Stimulated activated CD4-positive, alpha-beta T cell treated with anti-CD3 and anti-CD28 coated beads, Interleukin-12 subunit alpha, Interleukin-12 subunit beta, amount 100 ng/mL, for 4 hours (primary cell): ENCODE measurements at places on chromosomes 1 and 21.

GRCh38 chr1:211710566-211711314, 35.3 kb upstream of the NEK2 start:
- no peak for DNase-seq

GRCh38 chr1:54298284-54299033, 98.5 kb downstream of the MRPL37 start:
- no peak for DNase-seq

DNA sequence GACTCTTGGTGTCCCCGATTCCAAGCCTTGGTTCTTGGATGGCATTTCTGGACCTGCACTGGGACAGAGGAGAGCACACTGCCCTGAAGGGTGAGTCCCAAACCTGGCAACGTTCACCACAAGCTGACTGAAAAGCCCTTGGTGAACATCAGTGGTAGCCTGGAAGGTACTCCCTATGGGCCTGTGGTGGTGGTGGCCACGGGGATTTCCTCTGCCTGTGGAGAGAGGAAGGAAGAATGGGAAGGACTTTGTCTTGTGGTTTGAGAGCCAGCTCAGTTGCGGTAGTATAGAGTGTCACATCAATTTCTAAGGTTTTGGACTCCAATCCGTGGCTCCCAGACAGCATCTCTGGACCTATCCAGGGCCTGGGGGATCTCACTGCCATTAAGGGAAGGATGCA, 50.7 kb downstream of the DNAH14 start:
- no peak for DNase-seq

DNA sequence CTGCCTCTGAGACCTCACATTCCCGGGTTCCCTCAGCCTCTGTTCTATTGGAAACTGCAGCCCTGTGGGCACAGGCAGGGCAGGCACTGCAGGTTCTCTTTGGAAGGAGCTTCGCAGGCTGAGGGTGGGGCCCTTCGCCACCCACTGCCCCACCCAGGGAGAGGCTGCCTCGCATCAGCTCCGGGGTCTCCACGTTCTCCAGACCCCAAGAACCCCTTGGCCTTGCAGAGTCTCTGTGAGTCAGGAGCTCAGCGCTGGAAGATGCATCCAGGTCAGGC, 8.6 kb upstream of the C1orf159 start:
- DNase-seq, result no peak

GRCh38 chr1:41447995-41448770, 36.3 kb downstream of the EDN2 start:
- no peak for DNase-seq

- DNase-seq, result no peak
Measured at GRCh38 chr1:66393586-66394287, 140.2 kb upstream of the SGIP1 start.

DNA sequence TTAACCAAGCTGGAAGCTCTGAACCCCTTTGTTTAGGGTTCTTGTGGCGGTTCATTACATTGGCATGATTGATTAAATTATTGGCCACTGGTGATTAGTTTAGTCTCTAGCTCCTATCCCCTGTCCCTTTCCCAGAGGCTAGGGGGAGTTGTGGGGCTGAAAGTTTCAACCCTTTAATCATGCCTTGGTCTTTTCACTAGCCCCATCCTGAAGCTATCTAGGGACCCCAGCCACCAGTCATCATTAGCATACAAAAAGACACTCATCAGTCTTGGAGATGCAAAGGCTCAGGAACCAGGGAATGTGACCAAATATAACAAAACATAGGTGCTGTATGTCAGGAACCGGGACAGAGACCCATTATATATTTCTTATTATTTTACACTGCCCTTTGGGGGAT, 34.7 kb upstream of the SNX27 start:
- no peak for DNase-seq

GRCh38 chr1:87243573-87243972, 85.1 kb upstream of the LMO4 start:
- DNase-seq, result no peak

- DNase-seq, result no peak
Measured at GRCh38 chr1:201988601-201989000, 6.2 kb downstream of the RNPEP start.

- DNase-seq, result no peak
Measured at GRCh38 chr1:100423832-100424337, 71.6 kb downstream of the CDC14A start.

DNA sequence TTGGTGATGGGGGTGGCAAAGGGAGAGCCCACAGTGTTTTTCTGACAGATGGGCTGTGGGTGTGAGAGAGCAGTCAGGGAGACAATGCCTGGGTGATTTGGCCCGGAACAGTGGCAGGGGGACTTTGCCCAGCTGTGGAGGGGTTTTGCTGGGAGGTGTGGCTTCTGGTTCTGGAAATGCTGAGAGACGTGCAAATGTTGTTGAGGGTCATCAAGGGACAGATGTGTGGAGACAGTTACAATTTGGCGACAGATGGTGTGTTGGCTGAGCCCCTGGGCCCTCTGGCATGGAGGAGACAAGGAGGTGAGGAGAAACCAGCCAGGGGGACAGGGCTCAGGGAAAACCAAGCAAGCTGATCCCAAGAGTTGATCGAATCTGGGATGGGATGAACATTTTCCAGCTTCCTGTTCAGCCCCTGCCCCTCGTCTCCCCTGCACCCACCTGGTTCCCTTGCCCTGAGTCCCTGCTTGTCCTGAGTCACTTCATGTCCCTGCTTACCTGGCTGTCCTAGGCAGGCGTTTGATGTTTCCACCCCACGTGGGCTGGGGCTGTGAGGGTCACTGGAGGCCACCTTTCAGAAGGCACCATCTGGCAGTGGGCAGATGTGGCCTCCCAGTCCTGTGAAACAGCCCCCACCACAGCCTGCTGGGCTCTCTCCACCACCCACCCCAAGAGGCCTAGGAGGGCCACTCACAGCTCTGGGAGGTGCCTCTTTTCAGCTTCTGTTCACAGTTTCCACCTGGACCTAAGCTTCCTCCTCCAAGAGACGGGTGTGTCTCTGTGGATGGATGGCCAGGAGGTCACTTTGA, 15.8 kb upstream of the ZNF678 start:
- no peak for DNase-seq

DNA sequence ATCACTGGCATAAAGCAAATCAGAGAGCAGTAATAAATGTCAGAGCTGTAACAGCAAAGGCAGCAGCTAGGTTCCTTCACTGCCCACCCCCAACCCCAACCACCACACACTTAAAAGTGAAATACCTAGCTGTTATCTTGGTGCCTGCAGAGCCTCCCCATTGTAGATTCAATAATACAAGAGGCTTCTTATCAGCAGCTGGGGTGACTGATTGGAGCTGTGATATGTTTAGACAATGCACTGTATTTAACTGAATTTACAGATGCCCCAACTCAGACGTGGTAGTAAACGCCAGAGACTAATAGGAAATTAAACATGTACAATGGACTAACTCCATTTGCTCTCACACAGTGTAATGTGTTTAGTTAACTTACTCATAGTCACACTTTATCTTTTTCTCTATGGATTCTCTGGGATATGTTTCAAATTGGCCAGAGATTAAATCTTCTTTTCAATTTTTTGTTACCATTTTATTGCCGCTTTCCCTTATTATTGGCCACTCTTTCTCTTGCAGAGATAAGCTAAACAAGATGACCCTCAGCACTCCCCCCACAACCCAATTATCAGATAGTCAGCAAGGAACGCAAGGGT, 117.1 kb downstream of the ESRRG start:
- DNase-seq, result no peak

- no peak for DNase-seq
Measured at GRCh38 chr1:53618500-53619366, 120.2 kb downstream of the GLIS1 start.

DNA sequence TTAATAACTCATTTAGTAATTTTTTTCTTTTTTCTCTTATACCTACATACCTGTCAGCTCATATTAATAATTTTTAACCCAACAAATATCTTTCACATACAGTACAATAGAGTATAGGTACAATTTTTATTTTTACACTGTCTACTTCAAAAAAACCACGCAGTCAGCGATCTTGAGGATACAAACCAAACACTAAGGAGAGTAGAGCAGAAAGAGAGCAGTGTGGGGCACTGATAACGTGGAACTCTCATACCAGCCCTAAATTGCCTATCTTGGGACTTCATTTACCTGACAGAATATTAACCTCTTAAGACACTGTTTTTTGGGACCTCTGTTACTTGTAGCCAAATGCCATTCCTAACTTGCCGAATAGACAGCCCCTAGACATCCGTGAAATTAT, 5.5 kb downstream of the TRMT1L start:
- no peak for DNase-seq

DNA sequence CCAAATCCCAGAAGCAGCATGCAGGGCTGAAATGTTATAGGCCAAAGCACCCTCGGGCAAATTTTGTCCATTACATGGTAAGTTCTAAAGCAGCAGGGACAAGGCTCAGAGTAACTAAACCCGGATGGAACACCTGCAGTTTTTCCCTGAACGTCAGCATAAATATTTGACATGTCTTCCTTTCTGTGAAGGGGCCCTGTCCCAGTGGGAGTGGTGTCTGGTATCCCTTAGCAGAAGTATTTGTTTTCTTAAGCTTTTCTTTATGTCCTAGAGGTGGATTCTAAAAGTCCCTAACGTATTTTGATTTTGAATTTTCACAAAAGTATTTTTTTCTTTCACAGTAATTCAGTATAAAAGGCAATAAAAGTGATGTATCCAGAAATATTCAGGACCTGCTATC, 223.9 kb downstream of the ST6GALNAC3 start:
- no peak for DNase-seq

DNA sequence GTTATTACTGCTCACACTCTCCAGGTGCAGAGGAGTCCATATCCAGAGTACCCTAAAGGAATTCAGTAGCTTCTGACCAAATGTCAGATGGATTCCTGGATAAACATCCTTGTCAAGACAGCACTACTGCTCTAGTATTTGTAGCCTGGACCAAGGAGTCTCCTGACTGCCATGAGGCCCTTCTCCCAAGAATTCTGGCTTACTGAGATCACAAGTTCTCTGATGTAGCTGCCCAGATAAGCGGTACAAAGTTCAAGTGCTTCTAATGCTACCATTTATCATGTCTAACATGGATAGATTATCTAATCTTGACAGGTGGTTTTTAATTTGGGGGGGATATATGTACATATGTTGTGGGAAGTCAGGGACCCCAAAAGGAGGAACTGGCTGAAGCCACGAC, 196.6 kb upstream of the HMCN1 start:
- DNase-seq, result no peak

DNA sequence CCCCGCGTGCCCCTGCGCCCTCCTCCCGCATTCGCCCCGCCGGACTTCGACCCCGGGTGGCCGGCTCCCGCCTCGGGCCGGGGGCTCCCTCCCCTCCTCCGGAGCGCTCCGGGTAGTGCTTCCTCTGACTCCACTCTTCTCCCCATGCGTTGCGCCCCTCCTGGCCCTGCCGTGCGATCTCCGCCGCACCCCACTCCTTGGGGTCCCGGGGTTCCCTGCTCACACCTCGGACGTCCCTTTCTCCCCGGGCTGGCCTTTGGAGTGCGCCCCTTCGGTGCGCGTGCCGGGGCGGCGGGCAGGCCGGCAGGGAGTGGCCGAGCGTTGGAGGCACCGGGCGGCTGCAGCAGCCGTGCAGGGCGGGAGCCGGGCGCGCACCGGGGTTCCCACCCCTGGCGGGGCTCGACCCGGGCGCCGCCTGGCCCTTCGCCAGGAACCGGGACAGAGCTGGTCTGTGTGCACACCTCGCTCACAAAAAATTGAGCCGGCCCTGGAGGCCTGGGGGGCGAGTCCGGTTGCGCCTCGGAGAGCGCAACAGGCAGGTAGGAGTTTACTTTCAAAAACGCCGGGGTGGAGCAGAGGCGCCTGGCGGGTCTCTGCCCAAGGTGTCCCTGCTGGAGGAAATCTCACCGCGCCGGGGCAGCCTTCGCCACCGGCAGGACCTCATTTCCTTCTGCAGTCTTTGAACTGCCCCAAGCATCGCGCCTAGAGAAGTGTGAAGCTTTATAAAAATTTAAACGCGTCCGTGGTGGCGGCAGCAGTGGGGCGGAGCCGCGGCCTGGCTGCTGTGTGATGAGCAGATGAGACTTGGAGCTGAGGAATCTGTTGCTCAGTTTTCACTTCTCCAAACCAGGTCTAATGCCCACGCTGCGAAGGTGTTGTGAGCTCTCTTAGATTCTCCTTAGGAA, 650 bp downstream of the VANGL1 start:
- peak; percentile 12 for DNase-seq

DNA sequence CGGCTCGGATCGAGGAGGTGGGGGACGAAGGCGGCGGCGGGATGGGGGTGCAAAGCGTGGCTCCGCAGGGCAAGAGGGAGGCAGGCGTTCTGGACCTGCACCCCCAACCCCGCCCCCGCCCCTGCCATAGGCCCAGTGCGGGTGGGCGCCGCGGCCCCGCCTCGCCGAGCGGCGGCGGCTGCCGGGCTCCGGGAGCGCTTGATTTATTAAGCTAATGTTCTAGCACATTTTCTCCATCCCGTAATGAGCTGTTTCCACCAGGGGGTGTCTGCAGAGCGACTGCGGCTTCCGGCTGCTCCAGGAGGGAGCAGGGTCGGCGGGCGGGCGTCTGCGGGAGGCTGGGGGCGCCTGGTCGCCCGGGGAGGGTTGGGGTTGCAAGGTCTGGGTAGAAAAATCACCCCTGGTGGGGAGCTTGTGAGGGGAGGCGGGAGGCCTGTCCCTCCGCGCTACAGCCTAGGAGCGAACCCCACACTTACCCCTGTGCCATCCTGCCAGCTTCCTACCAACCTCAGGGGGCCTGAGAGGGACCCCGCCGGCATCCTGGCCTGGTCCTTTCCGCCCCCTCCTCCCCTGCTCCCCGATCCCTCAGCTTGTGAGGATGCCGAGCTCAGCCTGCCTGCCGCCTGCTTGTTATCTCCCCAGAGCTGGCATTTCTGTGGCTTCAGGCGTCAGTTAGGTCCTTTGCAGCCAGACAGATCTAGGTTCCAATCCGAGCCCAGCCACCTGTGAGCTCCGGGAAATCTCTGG, 48.5 kb upstream of the ACOT11 start:
- DNase-seq, result no peak

- DNase-seq, result no peak
Measured at GRCh38 chr21:33670076-33670978, 28.0 kb downstream of the ITSN1 start.

DNA sequence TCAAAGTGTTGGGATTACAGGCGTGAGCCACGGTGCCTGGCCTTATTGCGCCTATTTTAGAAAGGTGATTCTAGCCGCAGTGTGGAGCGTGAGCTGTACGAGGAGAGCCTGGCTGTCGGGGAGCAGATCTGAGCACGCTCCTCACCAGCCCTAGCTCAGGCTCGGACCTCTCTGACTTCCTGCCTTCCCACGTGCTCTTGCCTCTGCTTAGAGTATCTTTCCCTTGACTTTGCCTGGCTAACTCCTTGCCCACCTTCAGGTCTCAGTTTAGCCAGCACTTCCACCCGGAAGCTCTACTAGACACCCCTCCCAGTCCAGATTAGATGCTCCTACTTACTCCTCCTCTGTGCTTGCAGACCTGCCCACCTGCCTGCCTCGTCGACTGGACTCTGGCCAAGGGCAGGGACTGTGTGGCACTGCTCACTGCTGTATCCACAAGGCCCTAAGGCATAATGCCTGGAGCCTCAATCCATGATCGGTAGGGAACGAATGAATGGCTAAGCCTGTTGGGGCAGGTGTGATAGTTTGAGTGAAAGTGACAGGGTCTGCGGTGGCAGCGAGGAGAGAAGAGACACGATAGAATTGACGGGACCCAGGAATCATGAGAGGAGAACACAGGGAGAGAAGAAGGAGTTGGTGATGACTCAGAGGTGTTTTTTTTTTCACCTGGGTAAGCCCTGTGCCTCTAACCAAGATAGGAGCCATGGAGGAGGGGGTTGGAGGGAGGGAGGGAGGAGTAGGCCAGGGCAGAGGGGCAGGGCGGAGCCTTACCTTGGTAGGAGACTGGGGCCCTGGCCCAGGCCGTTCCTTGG, 28.1 kb upstream of the WASF2 start:
- no peak for DNase-seq

- no peak for DNase-seq
Measured at GRCh38 chr1:171433451-171433850, 51.9 kb upstream of the PRRC2C start.

GRCh38 chr1:26767714-26768113, 20.0 kb upstream of the PIGV start:
- DNase-seq, result no peak
